CD4-positive, alpha-beta T cell treated with Interleukin-21 for 1 hour (primary cell): ENCODE measurements at places on chromosomes 6 and 20.

DNA sequence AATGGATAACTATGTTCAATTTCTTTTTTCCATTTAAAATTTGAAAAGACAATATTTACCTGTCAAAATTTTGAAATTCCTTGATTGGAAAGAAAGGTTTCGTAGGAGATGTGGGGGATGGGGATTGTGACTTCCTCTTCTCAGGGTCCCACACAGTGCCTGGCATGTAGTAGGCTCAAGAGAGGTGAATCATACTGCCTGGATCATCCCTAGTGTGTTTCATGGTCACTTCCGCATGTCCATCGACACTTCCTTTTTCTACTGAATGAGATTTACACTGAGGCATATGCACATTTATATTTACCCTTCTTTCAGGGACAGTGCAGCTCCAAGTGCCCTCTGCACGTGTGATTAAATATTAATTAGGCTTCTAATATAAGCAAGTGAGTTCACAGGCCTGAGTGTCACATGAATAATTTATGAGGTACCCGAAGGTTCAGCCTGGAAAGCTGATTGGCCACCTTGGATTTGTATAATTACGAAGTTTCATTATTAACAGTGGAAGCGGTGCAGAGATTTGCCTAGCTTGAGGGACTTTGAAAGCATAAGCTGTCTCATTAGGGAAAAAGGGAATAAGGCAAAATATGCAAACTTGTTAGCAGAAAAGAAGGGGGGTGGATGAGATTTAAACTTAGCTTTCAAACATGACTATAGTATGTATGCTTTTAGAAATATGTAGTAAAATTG, 177.5 kb upstream of the MMS22L start:
- DNase-seq, result no peak

GRCh38 chr6:84645000-84645399, 119.4 kb downstream of the TBX18 start:
- DNase-seq, result no peak

DNA sequence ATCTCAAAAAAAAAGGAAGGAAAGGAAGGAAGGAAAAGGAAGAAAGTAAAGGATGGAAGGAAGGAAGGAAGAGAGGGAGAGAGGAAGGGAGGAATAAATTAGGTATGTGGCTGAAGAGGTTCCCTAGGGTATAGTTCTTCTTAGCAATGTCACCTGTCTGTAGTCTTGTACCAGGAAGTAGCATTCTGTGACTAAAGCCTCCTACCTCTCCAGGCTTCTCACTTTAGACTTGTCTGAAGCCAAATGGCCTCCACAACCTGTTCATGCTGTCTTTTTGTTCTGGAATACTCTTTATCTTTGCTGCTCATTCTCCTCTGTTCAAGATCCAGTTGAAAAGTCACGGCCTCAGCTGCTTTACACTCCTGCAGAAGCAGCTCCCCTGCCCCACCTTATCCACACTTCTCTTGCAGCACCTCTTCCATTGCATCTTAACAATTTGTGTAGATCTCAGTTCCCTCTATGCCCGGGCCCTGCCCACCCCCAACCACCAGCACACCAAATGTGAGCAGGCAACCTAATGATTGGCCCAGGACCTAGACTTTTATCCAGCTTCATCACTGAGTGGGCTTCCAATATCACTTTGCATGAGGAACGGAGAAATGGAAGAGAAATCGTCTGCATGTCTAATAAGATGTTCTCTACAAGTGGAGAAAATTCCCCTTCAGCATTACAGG, 19.1 kb downstream of the GCNT2 start:
- no peak for DNase-seq

- no peak for DNase-seq
These were observed 664.8 kb upstream of the MMS22L start for GRCh38 chr6:97947841-97948240.

DNA sequence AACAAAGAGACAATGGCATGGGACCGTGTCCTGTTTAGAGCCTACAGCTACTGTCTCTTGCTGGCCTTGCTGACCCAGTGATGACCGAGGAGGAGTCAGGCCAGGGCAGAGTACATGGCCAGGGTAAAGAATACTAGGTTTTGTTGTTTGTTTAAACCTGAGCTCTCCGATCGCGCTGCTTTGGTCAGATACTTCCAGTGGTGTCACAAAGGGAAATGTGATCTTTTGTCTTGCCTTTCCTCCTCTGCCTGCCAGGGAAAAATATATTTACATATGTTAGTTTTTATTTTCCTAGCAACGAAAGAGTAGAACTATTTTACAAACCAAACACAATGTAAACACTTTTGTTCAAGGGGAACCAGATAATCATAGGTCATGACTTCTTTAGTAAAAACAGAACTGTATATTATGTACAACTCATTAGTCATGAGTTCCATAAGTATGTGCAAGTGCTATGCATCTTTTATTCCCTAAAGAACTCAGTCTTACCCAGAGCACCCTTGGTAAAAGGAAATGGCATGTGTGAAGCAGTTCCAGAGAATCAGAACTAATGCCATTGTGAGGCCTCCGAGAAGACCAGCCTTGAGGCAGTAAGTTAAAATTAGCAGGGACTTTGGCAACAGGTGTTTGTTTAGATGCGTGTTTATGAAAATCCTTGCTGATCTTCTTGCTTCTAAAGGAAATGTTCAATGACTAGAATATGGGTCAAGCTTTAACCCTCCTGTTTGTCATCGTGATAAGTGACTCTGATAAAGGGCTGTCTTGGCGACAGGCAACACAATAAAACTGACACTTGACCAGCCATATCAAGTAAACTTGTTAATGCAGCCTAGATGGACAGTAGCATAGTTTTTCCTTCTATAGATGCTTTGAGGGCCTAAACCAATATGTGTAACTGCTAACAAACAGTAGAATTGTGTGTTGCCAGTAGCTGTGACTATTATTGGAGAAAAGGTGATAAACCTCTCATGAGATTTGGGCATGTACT, 204.6 kb downstream of the NKAIN2 start:
- DNase-seq, result no peak
